Urinary bladder (tissue), 4 donors: ENCODE measurements at places on chromosomes 7 and 10. TPM values are rescaled to one million over a fixed set of nuclear protein-coding genes. Genes with fewer than 3 reads are reported as not detected.

TMEM196 gene
- polyA plus RNA-seq = 0.05 TPM

H2AZ2 gene
- polyA plus RNA-seq = 127 TPM

ACSL5 gene
- polyA plus RNA-seq = 20.2 TPM

ADCY1 gene
- 1.2 TPM for polyA plus RNA-seq

ODAD2 gene
- 1.6 TPM for polyA plus RNA-seq

PRSS37 gene
- polyA plus RNA-seq = not detected

LOXL4 gene
- 6.6 TPM for polyA plus RNA-seq

DNAH11 gene
- polyA plus RNA-seq = 0.14 TPM

CUZD1 gene
- polyA plus RNA-seq = 0.56 TPM

CALHM3 gene
- not detected for polyA plus RNA-seq

VGF gene
- 0.18 TPM for polyA plus RNA-seq

MAT1A gene
- 0.37 TPM for polyA plus RNA-seq

MYO1G gene
- 3.6 TPM for polyA plus RNA-seq

MKX gene
- polyA plus RNA-seq = 7.7 TPM

GRCh38 chr7:112112822-112113255 is 93.4 kb downstream of the DOCK4 start:
- DNase-seq = no peak

GRCh38 chr10:69425511-69426298 is 9.0 kb upstream of the TACR2 start:
- DNase-seq = no peak

DNA sequence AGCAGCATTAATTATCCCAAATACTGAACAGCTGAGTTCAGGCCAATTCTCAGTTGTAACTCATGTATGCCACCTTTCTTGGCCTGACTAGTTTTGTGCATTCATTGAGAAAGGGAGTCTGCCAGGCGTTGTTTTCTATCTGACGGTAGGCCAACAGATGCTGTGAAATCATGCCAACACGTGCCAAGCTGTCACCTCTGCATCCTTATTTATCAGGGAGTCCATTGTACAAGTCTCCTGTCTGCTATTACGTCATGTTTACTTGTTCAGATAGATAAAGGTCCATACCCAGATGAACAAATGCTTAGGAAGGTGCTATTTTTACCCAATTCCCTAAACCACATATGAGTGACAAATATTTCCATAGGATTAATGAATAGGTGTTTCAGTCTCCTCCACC is 127.2 kb upstream of the CDK6 start:
- DNase-seq = no peak

DNA sequence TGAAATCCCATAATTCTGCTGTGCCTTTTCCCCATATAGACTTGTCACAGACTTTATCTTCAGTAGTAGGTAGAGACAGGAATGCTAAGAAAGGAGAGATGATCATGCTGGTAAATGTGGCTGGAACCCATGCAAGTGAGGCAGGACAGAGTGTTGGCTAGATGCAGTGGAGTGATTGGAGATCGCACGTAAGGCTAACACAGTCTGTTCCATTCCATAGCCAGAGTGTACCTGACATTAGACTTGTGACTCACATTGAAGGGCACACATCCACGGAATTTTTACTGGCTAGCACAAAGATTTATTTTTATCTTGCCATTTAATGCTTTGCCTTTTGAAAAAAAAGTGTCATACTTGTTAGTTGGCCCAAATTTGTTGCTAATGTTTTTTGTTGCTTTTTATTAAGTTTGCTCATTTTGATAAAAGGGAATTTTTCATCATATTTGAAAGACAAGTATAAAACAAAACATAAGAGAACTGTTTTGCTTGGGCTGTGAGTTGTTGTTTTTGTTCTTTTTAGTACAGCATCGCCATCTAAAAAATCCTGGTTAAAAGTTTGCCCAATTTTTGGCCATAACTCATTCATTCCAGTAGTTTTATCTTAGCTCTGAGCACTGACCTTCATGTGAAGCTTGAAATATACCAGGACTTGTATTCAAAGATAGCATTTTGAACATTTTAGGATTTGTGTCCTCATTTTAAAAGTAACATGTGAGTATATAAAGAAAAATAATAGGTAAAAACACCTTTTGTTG is 81.0 kb downstream of the CPED1 start:
- no peak for DNase-seq

DNA sequence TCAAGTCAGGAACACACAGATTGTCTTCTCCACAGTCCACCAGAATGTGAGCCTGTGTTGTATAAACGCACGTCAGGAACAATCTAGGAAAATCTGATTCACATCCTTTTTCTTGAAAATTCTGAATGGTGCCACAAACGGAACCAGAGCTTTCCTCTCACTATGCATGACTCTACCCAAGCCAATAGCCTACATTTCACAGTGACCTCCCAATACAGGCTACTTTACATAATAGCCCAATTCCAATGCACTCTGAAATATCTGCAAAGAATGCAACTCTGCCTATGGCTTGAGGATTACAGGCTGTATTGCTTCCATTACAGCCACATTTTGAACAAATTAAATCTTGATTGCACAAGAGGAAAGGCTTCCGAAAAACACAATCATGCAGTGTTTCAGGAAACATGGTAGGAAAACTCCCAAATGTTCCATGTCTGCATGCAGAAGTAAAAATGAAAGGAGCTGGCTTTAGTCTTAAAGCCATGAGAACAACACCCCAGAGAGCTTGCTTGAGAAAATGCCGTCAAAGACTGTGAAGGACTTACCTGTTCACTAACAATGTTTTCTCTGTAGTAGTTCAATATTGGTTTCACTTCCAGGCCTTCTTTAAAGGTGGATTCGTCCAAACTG is 113.9 kb downstream of the ITGA8 start:
- DNase-seq = no peak

DNA sequence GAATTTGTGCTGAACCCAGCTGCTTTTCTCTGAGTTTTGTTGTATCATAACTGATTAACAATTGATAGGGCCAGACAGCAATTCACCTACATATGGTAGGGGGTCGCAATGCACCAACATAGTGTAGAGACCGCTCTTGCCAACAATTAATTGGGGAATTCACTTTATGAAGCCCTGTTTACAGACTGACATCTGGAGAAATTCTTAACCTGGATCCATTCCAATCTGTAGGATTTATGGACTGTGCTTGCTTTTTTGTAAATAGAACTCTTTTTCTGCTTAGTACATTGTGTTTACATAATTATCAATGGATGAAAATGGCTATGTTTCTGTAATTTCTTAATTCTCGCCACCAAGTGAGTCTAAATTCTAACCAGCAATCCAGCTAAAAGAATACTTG is 311.7 kb upstream of the BMPER start:
- DNase-seq = no peak

DNA sequence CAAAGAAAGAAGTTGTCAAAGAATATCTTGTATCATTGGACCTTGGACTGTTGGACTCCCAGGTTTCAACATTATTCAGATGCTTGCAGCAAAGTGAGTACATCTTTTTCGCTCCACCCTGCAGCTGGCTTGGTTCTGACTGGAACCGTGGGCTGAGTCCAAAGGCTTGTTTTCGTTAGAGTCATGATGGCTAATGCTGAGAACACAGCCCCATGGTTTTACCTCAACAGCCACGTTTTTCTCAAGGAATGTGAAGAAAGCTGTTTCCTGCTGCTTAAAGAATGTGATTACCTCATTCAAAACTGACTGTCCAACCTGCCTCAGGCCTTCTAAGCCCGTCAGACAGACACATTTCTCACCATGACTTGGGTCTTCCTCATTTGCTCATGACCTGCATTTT is 69.5 kb downstream of the STEAP1B start:
- DNase-seq = no peak

DNA sequence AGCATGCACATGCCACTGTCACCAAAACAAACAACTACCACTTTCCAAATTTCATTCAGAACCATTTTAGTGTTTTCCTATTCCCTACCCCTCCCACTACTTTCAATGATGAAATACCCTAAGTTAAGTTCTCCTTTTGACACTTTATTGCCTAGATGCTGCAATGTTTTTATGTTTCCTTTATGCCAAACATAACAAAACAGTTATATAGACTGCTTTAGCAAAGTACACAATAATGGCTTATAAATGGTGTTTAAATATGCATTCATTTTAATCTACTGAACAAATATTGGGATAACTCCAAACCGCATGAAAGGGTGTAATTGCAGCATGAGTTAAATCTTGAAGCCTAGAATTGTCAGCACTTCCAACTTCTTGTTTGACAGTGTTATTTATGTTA is 69.2 kb downstream of the PHYHIPL start:
- DNase-seq = no peak

DNA sequence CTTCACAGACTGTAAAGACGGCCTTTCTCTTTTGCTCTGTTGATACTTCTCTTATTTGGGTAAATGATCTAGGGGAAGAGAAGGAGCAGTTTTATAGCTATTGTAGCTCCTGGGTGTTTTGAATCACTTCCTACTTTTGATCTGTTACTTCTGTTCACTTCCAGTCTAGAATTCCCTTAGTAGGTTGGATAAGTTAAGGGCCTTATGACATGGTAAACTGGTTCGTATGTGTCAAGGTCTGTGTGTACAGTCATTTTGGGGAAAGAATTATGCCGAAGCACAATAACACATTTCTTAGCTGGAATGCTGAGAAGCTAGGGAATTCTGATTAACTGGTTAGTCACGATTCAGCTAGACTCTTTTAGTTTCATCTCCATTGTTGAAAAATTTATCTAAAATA is 8.1 kb downstream of the DENND10 start:
- DNase-seq = no peak

DNA sequence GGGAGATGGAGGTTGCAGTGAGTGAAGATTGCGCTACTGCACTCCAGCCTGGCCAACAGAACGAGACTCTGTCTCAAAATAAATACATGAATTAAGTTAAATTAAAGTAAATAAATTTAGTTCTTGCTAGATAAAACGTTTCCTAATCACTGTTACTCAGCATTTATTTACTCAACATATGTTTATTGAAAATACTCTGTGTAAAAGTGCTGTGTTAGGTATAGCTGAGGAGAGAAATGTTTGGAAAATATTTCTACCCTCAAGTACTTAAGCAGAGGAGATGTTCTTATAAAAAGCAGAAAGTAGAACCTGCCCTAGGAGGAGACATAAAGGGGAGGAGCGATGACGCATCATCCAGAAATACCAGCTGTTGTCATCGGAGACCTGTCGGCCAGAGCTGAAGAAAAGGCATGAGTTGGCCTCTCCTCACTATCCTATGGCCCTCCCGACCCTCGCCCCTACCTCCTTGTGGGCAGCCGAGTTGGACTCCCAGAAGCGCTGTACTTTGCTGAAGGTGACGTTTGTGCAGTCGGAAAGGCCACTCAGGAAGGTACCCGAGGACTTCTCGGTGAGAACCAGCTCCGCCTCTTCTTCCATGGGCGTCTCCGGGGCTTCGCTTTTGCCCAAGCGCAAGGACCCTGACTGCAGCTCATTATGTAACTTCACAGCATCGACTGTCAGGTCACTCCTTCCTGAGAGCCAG is 1.1 kb downstream of the RRP12 start:
- no peak for DNase-seq

GRCh38 chr7:152399344-152399743 is 36.5 kb downstream of the KMT2C start:
- no peak for DNase-seq

DNA sequence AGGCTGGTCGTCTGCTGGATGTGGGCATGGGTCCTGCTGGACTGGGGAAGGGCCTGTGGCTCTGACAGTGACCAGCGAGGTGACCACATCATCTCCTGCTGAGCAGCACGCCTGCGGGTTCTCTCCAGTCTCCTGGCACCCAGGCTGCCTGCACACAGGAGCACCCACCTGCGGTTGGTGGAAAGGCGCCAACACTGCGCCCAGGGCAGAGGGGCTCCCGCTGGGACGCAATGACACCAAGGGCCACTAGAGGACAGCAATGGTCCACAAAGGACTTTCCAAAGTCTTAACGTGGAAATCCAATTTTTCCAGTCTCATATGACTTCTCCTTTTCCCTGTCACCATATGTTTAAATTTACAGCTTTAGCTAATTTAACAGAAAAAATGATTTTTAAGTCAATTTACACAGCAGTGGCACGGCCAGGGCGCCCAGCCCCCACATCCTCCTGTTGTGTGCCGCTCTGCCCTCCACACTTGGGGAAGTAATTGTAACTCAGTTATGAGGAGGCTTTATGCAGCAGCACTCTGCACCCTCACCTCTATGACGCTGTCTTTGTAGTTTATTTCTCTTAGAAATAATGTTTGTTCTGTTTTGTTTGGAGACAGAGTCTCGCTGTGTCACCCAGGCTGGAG is 38.1 kb downstream of the CFAP46 start:
- no peak for DNase-seq

- peak; percentile 23 for DNase-seq
Observed at GRCh38 chr7:87312215-87312865, 33.1 kb upstream of the CROT start.

GRCh38 chr7:131808736-131809135 is 252.3 kb upstream of the PODXL start:
- DNase-seq = no peak

DNA sequence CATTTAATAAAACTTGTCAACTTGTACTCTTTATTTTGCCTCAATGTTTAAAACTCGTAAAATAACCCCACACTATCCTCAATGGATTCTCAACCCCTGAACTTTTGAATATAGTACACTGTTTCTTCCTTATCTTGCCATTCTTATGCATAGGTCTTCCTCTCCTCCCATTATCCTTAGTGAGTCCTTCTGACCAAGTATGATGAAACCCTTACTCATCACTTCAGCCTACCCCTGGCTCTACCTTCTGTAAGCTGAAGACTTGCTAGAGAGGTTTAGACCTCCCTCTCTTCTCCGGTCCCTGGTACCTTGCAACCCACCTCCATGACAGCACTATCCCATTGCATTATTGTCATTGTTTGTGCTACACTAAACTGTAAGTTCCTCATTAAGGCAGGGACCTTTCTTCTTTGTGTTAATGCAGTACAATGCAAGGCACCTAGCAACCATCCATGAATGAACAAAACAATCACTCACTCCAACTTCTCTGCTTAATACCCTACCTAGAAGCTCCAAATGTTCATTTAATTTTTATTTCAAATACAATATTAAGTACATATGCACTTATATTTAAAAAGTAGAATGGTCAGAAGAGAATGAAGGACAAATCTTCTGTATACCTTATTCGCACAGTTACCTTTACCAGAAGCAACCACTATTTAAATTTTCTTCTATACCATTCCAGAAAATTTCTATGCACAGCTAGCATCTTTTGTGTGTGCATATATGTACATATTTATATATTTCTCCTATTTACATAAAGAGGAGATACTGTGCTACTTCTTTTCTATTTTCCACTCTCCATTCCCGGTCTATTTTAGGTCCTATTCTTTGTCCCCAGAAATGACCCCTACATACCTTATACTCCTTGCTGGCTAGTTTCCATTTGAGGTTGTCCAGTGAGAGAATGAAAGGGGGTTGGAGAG is 77.5 kb downstream of the SLC16A9 start:
- DNase-seq = no peak

- no peak for DNase-seq
Observed at GRCh38 chr10:87829986-87830729, 12.1 kb upstream of the ATAD1 start.
